Endodermal cell (in vitro differentiated cells): ENCODE measurements at places on chromosomes 5 and 9. TPM values are rescaled to one million over a fixed set of nuclear protein-coding genes. Genes with fewer than 3 reads are reported as not detected.

DNA sequence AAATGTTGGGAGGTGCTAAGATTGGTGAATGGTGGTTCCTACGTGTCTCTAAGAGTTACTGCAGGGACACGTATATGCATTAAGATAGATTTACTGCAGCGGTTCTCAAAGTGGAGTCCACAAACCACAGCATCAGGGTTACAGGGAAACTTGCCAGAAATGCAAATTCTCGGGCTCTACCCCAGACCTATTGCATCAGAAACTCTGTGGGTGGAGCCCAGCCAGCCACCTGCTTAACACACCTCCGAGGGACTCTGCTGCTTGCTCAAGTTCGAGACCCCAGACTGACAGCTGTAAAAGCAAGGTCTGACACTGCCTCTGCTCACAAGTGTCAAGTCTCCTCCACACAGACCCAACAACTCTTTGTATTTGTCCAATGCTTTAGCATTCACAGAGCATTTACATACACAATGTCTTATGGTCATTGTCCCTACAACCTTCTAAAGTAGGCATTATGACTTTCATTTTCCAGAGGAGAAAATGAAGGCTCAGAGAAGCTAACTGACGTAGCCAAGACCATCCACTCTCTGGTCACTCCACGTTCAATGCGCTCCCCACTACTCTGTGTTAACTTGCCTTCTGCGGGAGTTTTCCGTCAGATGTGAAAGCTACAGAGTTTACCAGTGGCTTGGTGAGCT, 48.8 kb downstream of the HSD17B3 start:
- H3K4me3 ChIP-seq: no peak overlapping the region
- H3K36me3 ChIP-seq: no peaks in the 10 kb centered on the region
- no peaks in the 10 kb centered on the region for H3K4me1 ChIP-seq

GRCh38 chr9:134355561-134356279, 29.5 kb downstream of the RXRA start:
- H3K27me3 ChIP-seq: no peaks in the 10 kb centered on the region
- peak; percentile 61 for DNase-seq
- no peak overlapping the region for H3K27ac ChIP-seq
- H3K36me3 ChIP-seq: no peaks in the 10 kb centered on the region
- H3K4me1 ChIP-seq: peaks cover 9% of the 10 kb centered on the region
- H3K4me3 ChIP-seq: no peak overlapping the region

GRCh38 chr5:57850109-57850508, 367.5 kb upstream of the ACTBL2 start:
- no peaks in the 10 kb centered on the region for H3K27me3 ChIP-seq
- H3K4me3 ChIP-seq: no peak overlapping the region
- H3K36me3 ChIP-seq: no peaks in the 10 kb centered on the region
- H3K4me1 ChIP-seq: no peaks in the 10 kb centered on the region
- no peak for DNase-seq
- H3K27ac ChIP-seq: no peak overlapping the region

Gene SAPCD2
- 18.4 to 25.1 TPM (median 24.9 TPM) in 3 replicates for total RNA-seq

DNA sequence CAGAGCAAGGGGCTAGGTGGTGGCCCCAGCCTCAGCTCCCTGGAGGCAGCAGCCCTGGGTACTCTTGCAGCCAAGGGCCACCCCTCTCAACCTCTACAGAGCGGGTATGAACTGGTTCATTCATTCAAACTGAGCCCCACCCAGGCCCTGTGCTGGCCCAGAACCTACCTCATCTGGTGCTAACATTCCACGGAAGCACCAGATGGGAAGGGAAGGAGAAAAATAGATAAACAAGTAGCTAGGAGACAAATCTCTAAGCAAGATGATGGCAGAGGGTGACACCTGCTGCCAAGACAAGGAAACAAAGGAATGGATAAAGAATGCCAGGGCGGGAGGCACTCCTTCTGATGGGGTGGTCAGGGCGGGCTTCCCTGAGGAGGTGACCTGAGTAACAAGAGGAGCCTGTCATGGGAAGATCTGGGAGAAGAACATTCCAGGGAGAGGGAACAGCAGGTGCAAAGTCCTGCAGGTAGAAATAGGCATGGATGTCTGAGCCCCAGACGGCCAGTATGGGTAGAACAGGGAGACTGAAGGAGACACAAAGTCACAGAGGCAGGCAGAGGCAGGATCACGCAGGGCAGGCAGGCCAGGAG, 6.1 kb downstream of the ST6GALNAC4 start:
- no peaks in the 10 kb centered on the region for H3K36me3 ChIP-seq
- no peaks in the 10 kb centered on the region for H3K4me1 ChIP-seq
- H3K4me3 ChIP-seq: no peak overlapping the region
- peak overlapping the region; percentile 38 for H3K27ac ChIP-seq

- H3K4me1 ChIP-seq: peaks cover 9% of the 10 kb centered on the region
- H3K4me3 ChIP-seq: no peak overlapping the region
- H3K27ac ChIP-seq: no peak overlapping the region
Observed at GRCh38 chr9:14480526-14480925, 166.6 kb upstream of the NFIB start.

DNA sequence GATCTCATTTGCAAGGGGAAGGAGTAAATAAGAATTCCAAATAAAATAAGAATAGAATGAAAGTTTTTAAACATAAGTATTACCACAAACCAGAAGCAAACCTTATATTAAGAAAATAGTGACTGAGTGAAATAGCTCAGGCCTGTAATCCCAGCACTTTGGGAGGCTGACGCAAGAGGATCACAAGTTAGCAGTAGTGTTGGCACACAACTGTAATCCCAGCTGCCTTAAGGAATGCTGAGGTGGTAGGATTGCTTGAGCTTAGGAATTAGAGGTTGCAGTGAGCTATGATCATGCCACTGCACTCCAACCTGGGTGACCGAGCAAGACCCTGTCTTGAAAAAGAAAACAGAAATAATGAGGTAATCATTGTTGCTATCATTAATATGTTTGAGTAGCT, 47.0 kb downstream of the APC start:
- no peak for DNase-seq
- no peak overlapping the region for H3K4me3 ChIP-seq
- H3K4me1 ChIP-seq: peaks cover 8% of the 10 kb centered on the region
- no peak overlapping the region for H3K27ac ChIP-seq
- H3K36me3 ChIP-seq: peaks cover 92% of the 10 kb centered on the region

DNA sequence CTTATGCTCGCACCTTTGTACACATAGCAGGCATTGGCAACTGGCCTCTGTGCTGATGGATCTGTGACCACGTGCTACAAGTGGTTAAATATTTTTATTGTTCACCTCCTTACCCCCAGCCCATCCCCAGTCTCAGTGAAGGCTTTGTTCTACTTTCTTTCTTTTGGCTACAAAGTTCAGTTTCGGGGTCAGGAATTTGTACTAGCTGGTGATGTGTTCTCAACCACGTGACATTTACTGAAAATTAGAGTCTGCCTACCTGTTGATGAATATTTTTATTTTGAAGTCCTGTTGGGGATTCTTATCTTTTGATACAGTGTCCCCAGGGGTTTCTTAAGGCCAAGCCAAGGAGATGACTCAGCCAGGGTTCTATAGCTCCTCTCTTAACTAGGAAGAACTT, 47.8 kb downstream of the C9orf57 start:
- H3K27me3 ChIP-seq: no peaks in the 10 kb centered on the region
- H3K36me3 ChIP-seq: no peaks in the 10 kb centered on the region
- no peak overlapping the region for H3K4me3 ChIP-seq
- no peak overlapping the region for H3K27ac ChIP-seq
- H3K4me1 ChIP-seq: no peaks in the 10 kb centered on the region
- no peak for DNase-seq

- H3K27ac ChIP-seq: no peak overlapping the region
- H3K4me3 ChIP-seq: no peak overlapping the region
- H3K4me1 ChIP-seq: peaks cover 21% of the 10 kb centered on the region
- H3K36me3 ChIP-seq: no peaks in the 10 kb centered on the region
- DNase-seq: peak; percentile 57
- no peaks in the 10 kb centered on the region for H3K27me3 ChIP-seq
Observed at GRCh38 chr5:136420168-136420898, 55.0 kb upstream of the TRPC7 start.

GRCh38 chr5:76675364-76675763, 40.6 kb upstream of the F2R start:
- no peak overlapping the region for H3K27ac ChIP-seq
- H3K27me3 ChIP-seq: no peaks in the 10 kb centered on the region
- H3K4me3 ChIP-seq: no peak overlapping the region

DNA sequence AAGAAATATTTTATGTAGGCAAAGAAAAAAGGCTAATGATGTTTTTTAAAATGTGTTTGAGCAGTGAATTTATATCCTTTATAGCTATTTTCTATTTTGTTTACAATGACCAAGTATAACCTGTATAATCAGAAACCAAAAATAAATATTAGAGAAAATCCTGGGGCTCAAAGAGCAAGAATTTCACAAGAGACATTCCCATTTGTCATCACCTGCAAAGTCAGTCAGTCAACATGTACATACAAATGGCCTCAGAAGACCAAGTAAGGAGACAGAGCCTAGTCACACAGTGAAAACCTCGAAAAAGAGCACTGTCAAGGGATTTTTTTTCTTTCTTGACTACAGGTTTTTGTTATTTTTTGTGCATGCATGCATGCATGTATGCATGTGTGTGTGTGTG, 231.4 kb downstream of the GLIS3 start:
- no peak for DNase-seq
- H3K4me3 ChIP-seq: no peak overlapping the region
- H3K36me3 ChIP-seq: no peaks in the 10 kb centered on the region
- H3K27me3 ChIP-seq: no peaks in the 10 kb centered on the region
- H3K4me1 ChIP-seq: no peaks in the 10 kb centered on the region

- H3K27me3 ChIP-seq: no peaks in the 10 kb centered on the region
- no peaks in the 10 kb centered on the region for H3K36me3 ChIP-seq
- no peaks in the 10 kb centered on the region for H3K4me1 ChIP-seq
- H3K4me3 ChIP-seq: no peak overlapping the region
Observed at GRCh38 chr5:171543148-171543815, 123.8 kb downstream of the FGF18 start.

Gene TRIM36
- total RNA-seq: 17.3 and 18.6 TPM in 2 replicates

GRCh38 chr9:129619787-129620668, 873 bp downstream of the C9orf50 start:
- no peaks in the 10 kb centered on the region for H3K36me3 ChIP-seq
- H3K4me1 ChIP-seq: no peaks in the 10 kb centered on the region
- H3K27ac ChIP-seq: no peak overlapping the region
- peaks cover 30% of the 10 kb centered on the region for H3K27me3 ChIP-seq
- peak; percentile 78 for DNase-seq
- H3K4me3 ChIP-seq: peak overlapping the region; percentile 76

Gene CCL27
- 0.49 TPM in 1 of 3 replicates, not detected in the others for total RNA-seq

Gene LCN1
- total RNA-seq: not detected in 3 replicates

Gene POU5F2
- total RNA-seq: 0.43 and 0.84 TPM in 2 replicates

Gene GARIN3
- not detected in 2 replicates for total RNA-seq

DNA sequence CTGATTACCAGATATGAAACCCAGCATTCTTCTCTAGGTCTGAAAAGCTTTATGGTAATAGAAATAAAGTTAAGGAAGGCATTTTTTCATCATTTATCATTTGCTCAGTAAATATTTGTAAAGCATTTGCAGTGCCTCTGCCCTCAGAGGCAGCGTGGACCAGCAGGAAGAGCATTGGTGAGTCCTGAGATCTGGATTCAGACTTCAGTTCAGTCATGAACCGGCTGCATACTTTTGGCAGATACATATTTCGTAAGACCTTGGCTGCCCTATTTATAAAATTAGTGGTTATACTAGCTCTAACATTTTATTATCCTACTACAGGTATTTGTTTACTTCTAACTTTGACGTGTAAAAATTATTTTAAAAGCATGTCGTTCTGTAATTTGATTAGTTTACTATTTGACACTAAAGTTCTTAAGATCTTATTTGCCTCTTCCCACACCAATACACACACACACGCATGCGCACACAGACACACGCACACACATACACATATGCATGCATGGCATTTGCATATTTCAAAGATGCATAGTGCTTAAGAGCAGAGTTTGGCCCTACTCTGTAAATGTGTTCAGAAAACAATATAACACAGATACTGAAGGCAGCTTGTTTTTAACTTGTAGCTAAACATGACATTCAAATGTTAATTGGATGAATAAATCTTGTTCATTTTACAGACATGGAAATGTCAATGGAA, 101.9 kb downstream of the RPS23 start:
- no peaks in the 10 kb centered on the region for H3K27me3 ChIP-seq
- H3K4me1 ChIP-seq: peaks cover 9% of the 10 kb centered on the region
- H3K27ac ChIP-seq: no peak overlapping the region
- no peaks in the 10 kb centered on the region for H3K36me3 ChIP-seq
- no peak for DNase-seq

GRCh38 chr9:27977931-27978330, 404.6 kb upstream of the C9orf72 start:
- no peak for DNase-seq
- no peak overlapping the region for H3K27ac ChIP-seq
- no peaks in the 10 kb centered on the region for H3K36me3 ChIP-seq
- peaks cover 2% of the 10 kb centered on the region for H3K4me1 ChIP-seq

- no peak for DNase-seq
- peaks cover 29% of the 10 kb centered on the region for H3K27me3 ChIP-seq
- H3K27ac ChIP-seq: no peak overlapping the region
- H3K4me1 ChIP-seq: no peaks in the 10 kb centered on the region
Observed at GRCh38 chr5:144206141-144206540, 35.5 kb downstream of the KCTD16 start.

Gene HTR1A
- total RNA-seq: not detected in 3 replicates

DNA sequence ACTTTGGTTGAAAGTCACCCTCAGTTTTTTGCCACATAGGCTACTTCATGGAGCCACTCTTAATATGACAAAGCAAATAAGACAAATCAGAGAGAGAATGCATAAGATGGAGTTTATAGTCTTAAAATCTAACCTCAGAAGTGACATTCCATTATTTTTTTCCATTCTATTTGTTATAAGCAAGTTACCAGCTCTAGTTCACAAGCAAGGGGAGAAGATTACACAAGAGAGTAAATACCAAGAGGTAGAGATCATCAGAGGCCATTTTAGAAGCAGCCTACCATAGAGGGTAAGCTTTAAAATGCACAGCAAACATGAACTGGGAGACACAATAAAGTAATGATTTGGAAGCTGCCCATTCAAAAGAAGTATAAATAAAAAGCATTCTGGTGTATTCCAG, 651.3 kb upstream of the MEF2C start:
- H3K27me3 ChIP-seq: no peaks in the 10 kb centered on the region
- no peak overlapping the region for H3K4me3 ChIP-seq
- H3K27ac ChIP-seq: no peak overlapping the region
- no peaks in the 10 kb centered on the region for H3K36me3 ChIP-seq

Gene F2RL2
- total RNA-seq: 0.14 and 0.18 TPM in 2 replicates

Gene SV2C
- not detected in 2 replicates for total RNA-seq

GRCh38 chr5:55456216-55456895, 78.4 kb downstream of the PLPP1 start:
- H3K4me3 ChIP-seq: no peak overlapping the region
- H3K4me1 ChIP-seq: no peaks in the 10 kb centered on the region
- peaks cover 68% of the 10 kb centered on the region for H3K36me3 ChIP-seq
- no peaks in the 10 kb centered on the region for H3K27me3 ChIP-seq

Gene TEK
- total RNA-seq: 2.7 to 5.5 TPM (median 4.9 TPM) in 3 replicates

Gene RNF44
- 146 to 150 TPM (median 146 TPM) in 3 replicates for total RNA-seq

DNA sequence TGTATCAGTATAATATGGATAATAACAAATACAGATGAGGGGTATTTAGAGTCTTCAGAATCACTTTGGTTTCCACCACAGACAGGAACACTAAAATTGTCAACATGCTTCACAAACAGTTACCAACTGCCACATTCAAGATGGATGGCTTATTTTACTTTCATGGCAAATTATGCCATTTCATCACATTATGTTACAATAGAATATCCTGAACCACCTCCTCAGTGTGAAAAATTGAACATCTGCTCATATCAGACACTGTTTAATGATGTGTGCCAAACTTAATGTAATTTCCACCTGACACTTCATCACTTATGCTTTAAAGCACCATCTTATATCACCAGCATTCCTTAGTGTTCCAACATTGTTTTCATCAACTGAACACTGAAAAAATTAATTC, 357.4 kb downstream of the KCNN2 start:
- no peaks in the 10 kb centered on the region for H3K36me3 ChIP-seq
- no peak overlapping the region for H3K27ac ChIP-seq
- no peak overlapping the region for H3K4me3 ChIP-seq
- H3K27me3 ChIP-seq: no peaks in the 10 kb centered on the region
- no peaks in the 10 kb centered on the region for H3K4me1 ChIP-seq
